ENCODE measurements at places on chromosomes 1 and 21.
A peak's percentile ranks its signal among the peaks of the same experiment; 100 is the strongest.

DNA sequence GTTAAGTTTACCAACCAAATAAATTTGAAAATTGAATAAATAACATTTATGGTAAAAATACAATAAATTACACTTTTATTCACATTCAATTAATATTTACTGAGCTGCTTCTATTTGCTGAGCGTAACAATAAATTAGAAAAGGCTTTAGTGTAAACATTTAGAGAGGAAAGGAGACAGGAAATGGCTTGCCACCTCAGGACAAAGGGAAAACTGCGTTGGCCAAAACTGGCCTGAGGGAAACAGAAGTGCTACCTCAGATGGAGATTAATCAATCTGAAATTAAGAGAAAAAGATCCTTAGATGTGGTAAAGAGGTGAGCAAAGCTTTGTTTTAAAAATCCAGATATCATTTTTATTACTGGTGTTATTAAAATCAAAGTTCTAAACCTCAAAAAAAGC, 128.0 kb downstream of the SLC44A5 start:
- DNase-seq = no peak

GRCh38 chr1:8474369-8474768, 156.5 kb downstream of the SLC45A1 start:
- no peak for DNase-seq

DNA sequence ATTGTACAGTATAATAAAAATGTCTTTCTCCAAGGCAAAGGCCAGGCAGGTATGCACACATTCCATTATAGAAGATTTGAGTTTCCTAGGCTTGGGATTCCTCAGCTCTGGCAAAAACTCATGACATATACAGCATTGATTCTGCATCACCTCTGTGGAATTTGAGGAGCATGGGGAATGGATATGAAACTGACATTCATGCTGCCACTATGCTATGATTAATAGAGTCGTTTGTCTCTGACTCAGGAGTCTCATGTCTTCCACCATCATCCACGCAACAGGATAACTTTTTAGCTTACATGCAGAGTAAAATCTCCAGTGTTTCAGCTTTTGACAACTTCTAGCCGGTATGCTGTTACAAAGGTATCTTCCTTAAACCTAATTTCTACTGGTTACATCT, 49.8 kb upstream of the ADORA3 start:
- no peak for DNase-seq

DNA sequence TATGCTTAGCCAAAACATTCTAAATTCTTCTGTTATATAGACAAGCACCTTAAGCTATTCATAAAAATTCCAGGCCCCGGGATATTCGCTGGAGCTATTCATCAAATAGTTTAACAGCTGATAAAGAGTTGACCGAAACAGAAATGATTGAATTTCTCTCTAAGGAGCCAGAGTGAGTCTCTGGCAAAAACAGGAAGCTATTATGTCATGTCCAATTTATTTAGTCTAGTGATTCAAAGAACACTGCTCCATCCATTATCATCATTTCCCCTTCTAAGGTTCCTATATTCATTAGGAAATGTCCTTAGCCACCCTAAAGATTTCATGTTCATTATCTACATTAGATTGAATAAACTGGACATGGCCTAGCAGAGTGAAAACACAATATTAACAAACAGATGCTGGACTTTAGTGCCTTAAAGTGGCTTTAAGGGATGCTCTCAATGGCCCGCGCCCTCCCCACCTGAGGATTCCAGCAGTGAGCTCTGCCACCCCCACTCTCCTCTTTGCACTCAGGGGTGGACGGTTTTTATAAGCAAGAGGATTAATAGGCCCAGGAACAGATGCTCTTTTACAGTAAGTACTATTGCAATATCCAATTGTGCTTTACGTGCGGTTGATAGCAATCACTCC, 122.1 kb upstream of the RGS1 start:
- DNase-seq = no peak

GRCh38 chr1:1080951-1081310, 6.8 kb upstream of the RNF223 start:
- DNase-seq = no peak

GRCh38 chr1:34714386-34714785, 40.5 kb upstream of the GJB5 start:
- no peak for DNase-seq

- DNase-seq = no peak
Measured at GRCh38 chr1:209160230-209160629, 423.3 kb upstream of the CAMK1G start.

- DNase-seq = no peak
Measured at GRCh38 chr1:2609319-2610035, 22.9 kb downstream of the PRXL2B start.

GRCh38 chr21:34734696-34735095, 65.9 kb downstream of the CLIC6 start:
- no peak for DNase-seq

- DNase-seq = no peak
Measured at GRCh38 chr1:62903982-62904855, 120.3 kb downstream of the ATG4C start.

GRCh38 chr1:184843732-184844495, 89.3 kb upstream of the EDEM3 start:
- DNase-seq = peak; percentile 56

- DNase-seq = no peak
Measured at GRCh38 chr21:44572959-44573583, 458 bp upstream of the KRTAP10-4 start.

GRCh38 chr1:15850471-15851001, 3.0 kb downstream of the SPEN start:
- DNase-seq = no peak

- no peak for DNase-seq
Measured at GRCh38 chr1:85935234-85935633, 221.3 kb downstream of the COL24A1 start.

DNA sequence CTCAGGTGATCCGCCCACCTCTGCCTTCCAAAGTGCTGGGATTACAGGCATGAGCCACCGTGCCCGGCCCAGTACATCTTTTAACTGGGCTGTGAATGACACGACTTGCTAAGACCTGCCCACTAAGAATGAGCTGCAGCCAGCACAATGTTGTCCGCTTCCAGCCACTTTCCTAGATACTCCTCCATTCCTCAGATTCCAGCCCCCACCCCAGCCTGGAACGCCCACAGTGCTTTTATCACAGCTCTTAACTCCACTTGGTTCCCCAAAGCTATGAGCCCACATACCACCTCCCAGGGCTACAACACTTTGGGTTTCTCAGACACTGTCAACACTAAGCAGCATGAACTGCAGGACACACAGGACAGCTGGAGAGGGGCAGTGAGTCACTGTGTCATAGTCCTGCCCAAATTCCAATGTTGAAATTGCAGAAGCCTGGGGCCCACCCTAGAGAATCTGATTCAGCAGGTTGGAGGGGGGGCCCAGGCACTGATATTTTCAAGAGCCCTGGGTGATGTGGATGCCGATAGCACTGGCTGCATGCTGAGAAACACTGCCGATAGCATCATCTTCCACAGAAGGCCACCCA, 58.0 kb downstream of the ACBD3 start:
- no peak for DNase-seq

GRCh38 chr1:229287267-229287666, 16.4 kb downstream of the RAB4A start:
- no peak for DNase-seq

DNA sequence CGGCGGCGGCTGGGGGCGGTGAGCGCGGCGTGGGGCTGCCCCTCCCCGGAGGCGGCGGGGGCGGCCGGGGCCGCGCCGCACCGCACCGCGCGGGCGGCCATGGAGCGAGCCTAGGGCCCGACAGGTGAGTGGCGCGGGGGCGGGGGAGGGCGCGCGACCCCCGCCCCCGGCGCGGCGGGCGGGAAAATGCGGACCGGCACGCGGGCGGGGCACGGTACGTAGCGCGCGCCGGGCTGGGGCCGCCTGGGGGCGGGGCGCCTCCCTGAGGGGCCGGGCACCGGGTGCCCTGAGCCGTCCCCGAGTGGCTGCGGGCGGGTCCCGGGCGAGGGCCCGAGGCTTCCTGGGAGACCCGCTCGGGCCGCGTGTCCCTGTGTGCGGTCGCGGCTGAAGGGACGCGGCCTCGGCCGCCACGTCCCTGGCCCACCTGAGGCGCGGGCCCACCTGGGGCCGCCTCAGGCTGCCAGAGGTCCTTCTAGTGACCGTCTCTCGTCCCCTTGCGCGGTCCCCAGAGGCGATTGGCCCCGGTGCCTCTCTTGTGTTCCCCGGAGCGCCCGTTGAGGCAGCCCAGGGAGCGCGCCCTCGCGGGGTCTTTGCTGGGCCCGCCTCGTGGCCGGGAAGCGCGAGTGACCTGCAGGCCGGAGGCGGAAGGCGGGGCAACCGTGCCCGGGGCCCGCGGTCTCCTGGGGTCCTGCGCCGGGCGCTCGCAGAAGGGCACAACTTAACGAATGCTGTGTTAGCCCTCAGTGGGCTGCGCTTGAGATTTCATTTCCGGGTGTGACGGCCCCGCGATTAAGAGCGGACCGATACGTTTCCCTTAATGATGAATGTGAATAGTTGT, 500 bp downstream of the FAM20B start:
- peak; percentile 68 for DNase-seq

GRCh38 chr1:12439073-12439472, 178.9 kb downstream of the DHRS3 start:
- no peak for DNase-seq

DNA sequence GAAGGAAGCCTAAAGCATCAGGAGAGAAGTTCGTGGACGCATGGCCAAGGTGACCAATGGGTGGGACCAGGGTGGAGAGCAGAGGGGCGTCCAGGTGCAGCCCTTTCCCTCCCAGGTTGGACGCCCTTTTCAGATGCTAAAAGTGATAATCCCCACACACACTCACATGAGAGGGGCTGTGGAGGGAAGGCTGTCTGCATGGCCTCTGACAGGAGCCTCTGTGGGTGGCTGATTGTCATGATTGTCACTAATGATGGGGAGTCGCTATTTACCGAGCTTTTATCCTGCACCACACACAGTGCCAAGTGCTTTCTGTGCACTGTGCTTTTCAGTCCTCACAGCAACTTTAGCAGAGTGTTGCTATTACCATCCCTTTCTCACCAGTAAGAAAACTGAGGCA, 27.1 kb upstream of the C1QA start:
- no peak for DNase-seq

DNA sequence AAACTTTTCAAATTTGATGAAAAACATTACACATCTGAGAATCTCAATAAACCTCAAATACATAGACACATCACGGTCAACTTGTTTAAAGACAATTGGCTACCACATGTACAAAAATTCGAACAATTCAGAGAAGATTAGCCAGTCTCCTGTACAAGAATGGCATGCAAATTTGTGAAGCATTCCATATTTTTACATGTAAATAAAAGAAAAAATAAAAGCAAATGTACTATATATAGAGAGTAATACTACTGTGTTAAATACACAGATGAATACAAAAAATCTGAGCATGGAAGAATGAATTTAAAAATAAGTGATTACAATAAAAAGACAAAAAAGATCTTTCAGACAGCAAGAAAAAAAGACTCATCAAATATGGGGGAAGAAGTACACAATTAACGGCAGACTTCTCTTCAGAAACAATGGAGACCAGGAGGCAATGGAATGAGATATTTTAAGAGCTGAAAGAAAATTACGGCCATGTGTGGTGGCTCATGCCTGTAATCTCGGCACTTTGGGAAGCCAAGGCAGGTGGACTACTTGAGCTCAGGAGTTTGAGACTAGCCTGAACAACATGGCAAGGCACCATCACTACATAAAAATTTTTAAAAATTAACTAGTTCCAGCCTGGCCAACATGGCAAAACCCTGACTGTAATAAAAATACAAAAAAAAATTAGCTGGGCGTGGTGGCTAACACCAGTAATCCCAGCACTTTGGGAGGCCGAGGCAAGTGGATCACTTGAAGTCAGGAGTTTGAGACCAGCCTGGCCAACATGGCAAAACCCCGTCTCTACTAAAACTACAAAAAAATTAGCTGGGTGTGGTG, 23.2 kb downstream of the HAX1 start:
- no peak for DNase-seq

DNA sequence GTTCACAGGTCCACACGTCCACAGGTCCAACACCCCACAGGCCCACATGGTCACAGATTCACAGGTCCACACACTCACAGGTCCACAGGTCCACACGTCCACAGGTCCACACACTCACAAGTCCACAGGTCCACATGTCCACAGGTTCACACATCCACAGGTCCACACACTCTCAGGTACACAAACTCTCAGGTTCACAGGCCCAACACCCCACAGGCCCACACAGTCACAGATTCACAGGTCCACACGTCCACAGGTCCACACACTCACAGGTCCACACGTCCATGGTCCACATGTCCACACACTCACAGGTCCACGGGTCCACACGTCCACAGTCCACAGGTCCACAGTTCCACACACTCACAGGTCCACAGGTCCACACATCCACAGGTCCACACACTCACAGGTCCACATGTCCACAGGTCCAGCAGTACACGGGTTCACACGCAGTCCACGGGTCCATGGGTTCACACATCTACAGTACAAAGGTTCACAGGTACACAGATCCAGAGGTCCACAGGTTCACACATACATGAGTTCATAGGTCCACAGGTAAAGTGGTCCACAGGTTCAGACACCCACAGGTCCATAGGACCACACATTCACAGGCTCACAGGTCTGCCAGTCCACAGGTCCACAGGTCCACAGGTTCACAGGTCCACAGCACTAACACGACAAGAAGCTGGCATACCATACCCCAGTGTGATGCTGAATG, 39.3 kb upstream of the COL6A2 start:
- no peak for DNase-seq

- DNase-seq = no peak
Measured at GRCh38 chr1:66464802-66465201, 69.2 kb upstream of the SGIP1 start.

DNA sequence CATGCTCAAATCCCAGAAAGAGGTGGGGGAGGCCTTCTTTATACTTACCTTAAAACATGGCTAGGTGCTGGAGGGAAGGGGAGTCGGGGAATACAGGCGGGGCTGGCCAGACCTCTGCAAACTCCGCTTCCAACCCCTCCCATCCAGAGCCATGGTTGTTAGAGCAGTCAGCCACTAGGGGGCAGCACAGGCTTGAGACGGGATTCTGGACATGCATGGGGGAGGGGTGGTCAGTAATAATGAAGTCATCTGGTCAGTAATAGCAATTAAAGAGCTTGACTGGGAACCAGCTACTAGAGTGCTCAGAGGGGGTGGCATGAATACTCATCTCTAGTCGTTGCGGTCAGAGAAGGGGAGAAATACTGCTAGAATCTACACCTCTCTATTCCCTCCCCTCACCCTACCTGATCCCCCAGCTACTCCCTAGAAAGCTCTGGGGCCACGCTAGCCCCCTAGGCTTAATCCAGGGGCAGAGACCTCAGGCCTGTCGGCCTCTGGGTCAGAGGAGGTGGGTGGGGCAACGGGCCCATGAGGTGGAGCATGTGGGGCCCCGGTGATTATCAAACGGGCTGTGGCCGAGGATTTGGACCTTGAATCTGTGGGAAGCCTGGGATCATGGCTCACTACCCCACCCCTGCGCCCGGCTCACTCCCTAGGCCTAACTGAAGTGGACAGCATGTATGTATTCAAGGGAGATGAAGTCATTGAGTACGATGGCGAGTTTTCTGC, 2.9 kb downstream of the CASQ1 start:
- DNase-seq = peak; percentile 85

- no peak for DNase-seq
Measured at GRCh38 chr1:40362699-40363098, 10.8 kb upstream of the SMAP2 start.

Data from activated CD4-positive, alpha-beta T cell treated with anti-CD3 and anti-CD28 coated beads, Interleukin-2, amount 50 U/mL, for 1 hour (primary cell).